Renal pelvis (tissue), 12 donors: ENCODE measurements at places on chromosomes 1 and 21. TPM values are rescaled to one million over a fixed set of nuclear protein-coding genes. Genes with fewer than 3 reads are reported as not detected.
A peak's percentile ranks its signal among the peaks of the same experiment; 100 is the strongest.

LENEP gene
- polyA plus RNA-seq: 0.36 TPM

TEKT2 gene
- 11.1 TPM for polyA plus RNA-seq

ARHGAP29 gene
- polyA plus RNA-seq: 94.3 TPM

HEYL gene
- 24.8 TPM for polyA plus RNA-seq

FAM177B gene
- 0.71 TPM for polyA plus RNA-seq

THEM5 gene
- 1.2 TPM for polyA plus RNA-seq

FOXO6 gene
- polyA plus RNA-seq: 2.6 TPM

GPR37L1 gene
- 0.09 TPM for polyA plus RNA-seq

CTPS1 gene
- polyA plus RNA-seq: 28.5 TPM

MCOLN3 gene
- 17.1 TPM for polyA plus RNA-seq

SDF4 gene
- polyA plus RNA-seq: 135 TPM

CCDC185 gene
- polyA plus RNA-seq: 0.10 TPM

- no peak for DNase-seq
These were observed 185.6 kb downstream of the ZBTB18 start for GRCh38 chr1:244236721-244237120.

GRCh38 chr1:222777463-222777862, 37.4 kb upstream of the DISP1 start:
- DNase-seq: no peak

DNA sequence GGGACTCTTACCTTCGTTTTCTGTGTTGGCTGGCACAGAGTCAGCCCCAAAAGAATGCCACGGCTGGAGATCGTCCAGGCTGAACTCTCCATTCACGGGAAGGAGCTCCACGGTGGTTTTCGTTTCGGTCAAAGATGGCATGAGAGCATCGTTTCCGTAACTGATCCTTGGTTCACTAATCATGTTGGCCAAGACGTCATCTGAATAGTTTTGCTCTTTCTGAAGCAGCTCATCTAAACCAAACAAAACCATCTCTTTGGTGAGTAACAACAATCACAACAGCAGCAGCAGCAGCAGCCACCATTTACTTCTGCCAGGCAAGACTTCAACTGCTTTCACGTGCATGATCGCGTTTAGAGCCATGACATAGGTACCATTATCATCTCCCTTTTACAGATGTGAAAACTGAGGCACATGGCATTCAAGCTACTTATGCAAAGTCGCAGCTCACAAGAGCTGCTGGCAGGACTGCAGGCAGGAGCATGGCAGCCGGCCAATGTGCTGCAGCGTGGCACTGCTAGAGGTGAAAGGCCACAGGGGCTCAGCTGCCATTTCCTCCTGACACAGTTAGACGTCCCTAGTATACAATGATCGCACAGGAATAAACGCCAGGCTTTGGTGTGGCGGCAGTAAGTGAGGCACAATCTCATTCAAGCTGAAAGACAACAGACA, 177.1 kb downstream of the GABPA start:
- no peak for DNase-seq

GRCh38 chr1:150683914-150684313, 13.0 kb downstream of the GOLPH3L start:
- no peak for DNase-seq

DNA sequence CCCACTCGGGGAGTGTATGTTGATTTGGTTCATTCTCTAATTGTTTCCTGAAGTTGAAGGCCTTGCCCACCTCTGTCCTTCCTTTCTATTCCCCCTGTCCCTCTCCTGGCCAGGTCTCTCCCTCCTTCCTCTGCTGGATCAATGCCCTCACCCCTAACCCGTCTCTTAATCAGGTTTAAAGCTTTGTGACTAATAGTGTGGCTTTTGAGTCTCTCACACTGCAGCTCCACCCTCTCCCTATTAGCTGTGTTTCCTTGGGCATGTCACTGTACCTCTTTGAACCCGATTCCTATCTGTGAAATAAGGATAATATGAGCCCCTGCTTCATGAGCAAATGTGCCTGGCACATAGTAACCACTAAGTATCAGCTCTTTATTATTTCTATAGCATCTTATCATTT, 20.5 kb downstream of the AHDC1 start:
- DNase-seq: no peak

GRCh38 chr1:93450321-93450720, 2.4 kb downstream of the FNBP1L start:
- DNase-seq: no peak

- no peak for DNase-seq
These were observed 641.7 kb downstream of the AJAP1 start for GRCh38 chr1:5296095-5296494.

DNA sequence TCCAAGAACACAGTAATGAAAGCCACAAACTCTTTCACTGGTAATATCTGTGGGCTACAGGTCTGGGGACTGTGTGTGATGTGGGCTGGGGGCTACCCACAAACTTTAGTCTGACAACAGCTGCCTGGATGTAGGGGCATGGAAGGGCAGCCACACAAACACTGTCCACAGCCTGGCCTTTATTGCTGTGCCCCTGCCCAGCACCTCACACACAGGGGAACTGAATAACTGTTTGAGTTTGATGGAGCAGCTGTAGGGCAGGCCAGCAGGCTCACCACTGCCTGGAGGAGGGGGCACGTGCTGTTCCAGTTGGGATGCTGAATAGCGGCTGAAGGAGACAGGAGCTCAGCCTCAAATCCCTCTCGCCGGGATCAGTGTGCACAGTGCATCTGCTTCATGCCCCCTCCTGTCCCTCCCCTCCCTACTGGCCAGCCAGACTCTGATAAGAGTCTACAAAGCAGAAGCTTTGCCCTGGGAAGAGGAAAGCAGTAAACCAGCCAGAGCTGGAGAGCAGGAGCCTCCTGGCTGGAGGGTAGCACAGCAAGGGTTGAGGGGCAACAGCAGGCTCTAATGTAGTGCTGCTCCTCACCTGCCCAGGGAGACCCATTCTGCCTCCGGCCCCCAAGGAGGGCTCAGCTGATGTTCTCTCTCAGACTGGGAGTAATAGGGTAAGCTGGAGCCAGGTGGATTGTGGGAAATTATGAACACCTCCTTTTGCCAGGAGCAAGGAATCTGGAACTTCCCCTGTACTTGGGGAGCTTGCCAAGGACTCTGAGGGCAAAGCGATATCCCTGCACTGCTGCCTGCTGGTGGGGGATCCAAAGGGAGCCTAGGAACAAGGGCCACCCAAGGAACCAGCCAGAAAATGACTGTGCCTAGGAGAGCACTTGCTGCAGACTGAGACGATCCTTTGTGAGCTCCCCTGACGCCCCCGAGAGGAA, 70.2 kb upstream of the GOLT1A start:
- DNase-seq: no peak

DNA sequence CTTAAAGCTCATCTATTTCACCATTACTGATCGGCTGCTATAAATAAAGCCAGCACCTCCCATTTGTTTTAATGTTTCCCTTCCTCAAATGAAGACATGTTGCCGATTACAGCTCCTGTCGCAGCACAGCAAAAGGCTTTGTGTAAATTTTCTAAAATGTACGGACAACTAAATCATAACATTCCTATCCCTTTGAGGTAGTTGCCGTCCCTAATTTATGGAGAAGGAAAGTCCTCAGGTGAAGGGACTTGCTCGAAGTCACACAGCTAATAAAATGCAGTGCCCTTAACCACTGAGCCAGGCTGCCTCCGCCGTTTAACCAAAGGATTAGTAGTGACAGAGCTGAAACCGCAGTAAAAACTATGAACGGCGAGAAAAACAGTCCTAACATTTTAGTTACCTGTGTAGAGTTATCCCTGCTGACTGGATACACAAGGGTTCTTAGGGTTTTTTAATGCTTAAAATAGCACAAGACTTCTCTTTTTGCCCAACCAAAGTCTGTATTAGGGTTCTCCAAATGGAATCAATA, 871 bp downstream of the PINK1 start:
- no peak for DNase-seq

DNA sequence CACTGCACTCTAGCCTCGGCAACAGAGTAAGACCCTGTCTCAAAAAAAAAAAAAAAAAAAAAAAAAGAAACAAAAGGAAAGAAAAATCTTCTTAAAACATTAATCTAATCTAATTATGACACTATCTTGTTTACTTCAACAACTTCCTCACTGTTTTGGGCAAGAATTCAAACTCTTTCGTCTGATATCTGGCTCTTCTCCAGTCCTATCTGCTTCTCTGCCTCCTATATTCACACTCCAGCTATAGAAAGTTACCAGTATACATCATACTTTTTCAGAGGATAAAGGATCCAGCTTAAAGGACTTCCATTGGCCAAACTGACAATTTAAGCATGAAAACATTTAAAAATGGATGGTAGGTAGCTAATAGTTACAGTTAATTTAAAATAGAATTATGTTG, 47.3 kb downstream of the EIF2B3 start:
- DNase-seq: no peak

DNA sequence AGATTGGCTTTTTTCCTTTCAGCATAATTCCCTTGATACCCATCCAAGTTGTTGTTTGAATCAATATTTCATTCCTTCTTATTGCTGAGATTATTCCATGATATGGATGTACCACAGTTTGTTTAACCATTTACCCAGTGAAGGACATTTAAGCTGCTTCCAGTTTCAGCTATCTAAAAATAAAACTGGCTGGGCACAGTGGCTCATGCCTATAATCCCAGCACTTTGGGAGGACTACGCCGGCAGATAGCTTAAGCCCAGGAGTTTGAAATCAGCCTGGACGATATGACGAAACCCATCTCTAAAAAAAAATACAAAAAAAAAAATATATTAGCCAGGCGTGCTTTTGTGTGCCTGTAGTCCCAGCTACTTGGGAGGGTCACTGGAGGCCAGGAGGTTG, 32.6 kb downstream of the SEMA6C start:
- no peak for DNase-seq

DNA sequence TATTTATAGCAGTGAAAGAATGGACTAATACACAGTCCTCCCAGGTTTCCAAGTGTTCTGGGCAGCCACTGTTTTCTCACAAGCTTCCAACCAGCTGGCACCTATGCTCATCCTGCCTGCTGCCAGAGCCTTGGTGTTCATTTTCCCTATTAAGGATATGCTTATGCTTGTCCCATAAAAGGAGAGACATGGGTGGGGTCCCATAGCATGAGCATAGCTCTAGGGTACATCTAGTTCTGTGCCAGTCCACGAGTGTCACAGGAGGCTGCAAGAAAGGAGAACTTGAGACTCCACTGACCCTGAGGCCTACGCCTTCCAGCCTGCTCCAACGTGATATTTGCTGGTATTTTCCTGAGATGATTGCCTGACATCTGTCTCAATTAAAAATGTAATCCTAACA, 192.4 kb upstream of the PTGFR start:
- no peak for DNase-seq

- no peak for DNase-seq
These were observed 87.8 kb upstream of the CD34 start for GRCh38 chr1:207998691-207999090.

GRCh38 chr1:6603238-6603914, 707 bp upstream of the KLHL21 start:
- peak; percentile 69 for DNase-seq

GRCh38 chr1:15152318-15153183, 996 bp upstream of the TMEM51 start:
- DNase-seq: peak; percentile 91

DNA sequence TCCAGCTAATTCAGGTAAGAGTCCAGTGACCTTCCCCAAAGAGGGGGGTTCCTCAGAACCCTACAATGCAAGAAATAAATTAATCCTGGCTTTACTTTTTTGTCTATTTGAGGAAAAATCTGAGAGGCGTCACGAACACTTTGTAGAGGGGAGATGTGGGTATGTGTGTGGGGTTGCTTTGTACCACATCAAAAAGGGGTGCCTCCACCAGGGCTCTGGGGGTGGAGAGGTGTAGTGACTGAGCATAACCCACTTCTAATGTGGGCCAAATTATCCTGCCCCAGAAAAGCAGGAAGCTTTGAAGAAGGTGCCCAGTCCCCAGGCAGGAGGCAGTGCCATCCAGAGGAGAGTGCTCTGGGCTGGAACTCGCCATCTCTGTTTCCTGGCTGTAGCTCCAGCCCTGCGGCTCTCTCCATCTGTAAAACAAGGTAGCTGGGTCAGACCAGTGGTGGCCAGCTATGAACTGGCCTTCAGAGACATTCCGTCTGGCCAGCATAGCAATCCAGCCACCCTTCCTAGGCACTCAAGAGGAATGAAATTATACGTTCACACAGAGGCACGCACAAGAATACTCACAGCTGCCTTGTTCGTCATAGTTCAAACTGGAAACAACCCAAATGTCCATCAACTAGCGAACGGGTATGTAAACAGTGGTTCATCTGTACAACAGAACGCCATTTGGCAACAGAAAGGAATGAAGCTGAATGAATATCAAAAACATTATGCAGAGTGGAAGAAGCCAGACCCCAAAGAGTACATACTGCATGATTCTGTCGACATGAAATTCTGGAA, 45.4 kb upstream of the TNFRSF1B start:
- DNase-seq: no peak
